Occipital lobe (tissue), 3 donors: ENCODE measurements at places on chromosomes 13 and 19.

DNA sequence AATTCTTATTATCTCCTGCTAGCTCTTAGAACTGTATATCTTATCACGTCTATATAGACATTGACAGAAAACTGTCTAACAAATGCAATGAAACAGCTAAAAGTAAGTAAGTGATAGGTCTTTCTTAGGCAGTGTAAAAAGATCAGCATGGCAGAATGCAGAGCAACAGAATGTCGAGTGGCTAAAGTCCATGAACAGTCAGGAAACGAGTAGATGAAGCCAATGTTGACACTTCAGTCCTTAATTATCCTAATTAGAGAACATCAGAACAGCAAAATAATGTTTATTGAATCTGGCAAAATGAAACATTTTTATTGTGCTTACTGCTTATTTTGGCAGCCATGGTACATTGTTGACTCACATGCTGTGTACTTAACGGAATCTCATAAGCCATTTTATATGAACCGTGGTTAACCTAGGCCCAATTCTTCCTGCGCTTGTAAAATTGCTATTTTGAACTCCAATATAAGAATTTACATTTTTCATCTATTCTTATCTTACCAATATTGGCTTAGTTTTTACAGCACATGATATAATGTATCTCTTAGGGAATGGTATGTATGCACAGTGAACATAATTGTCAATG lies 748.1 kb downstream of the DACH1 start:
- no peak for DNase-seq

GRCh38 chr19:46226438-46226973 lies 3.0 kb upstream of the IGFL1 start:
- DNase-seq = no peak

DNA sequence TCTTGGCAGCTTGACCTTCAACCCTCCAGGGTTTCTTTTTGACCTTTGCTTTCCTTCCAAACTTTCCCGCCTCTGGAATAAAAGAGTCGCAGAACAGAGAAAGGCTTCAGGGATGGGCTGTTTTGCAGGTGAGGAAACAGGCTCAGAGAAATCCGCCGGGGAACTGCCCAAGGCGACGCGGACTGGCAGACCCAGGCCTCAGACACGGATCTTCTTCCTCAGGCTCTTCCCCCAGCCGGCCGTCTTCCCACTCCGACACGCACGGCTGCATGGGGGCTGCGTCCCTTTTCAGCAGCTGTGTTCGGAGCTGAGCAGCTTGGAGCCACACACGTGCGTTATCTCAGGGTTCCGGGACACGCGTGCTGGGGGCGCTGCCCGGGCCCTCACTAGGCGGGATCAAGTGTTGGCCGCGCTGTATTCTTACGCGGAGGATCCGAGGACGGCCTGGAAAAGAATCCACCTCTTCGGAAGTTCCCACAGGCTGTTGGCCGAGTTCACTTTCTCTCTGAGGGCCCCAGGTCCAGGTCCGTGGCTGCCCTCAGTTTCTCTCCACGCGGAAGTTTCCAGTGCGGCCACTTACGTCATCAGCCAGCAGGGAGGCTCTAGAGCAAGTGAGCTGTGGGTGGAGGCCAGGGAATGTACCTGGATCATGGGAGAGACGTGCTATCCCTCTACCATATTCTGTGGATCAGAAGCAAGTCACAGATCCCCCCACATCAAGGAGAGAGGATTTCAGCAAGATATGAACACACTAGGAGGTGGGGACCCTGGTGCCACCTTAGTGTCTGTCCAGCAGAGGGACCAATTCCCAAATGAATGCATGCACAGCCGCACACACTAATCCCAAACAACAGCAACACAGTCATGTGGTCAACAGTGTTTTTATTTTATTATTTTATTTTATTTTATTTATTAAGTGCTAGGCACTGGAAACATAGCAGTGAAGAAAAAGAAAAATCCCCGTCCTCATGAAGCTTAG lies 100.4 kb downstream of the ING1 start:
- no peak for DNase-seq

GRCh38 chr19:18046059-18046718 lies 38.2 kb downstream of the ARRDC2 start:
- DNase-seq = no peak

DNA sequence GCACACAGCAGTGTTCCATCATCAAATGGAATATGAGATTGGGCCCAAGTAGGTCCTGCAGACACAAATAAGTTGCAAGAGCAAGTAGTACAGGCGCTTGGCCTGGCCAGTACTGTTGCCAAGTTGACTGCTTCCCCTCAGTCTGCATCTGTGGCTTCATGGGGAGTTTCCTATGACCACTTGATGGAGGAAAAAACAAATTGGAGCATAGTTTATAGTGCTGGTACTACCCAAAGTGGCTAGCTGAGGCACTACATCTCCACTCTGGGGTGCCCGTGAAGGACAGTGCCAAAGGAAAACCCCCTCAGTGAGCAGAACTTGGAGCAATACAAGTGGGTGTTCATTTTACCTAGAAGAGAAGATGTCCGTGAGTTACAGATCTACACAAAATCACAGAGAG lies 10.6 kb upstream of the ALOX5AP start:
- no peak for DNase-seq

DNA sequence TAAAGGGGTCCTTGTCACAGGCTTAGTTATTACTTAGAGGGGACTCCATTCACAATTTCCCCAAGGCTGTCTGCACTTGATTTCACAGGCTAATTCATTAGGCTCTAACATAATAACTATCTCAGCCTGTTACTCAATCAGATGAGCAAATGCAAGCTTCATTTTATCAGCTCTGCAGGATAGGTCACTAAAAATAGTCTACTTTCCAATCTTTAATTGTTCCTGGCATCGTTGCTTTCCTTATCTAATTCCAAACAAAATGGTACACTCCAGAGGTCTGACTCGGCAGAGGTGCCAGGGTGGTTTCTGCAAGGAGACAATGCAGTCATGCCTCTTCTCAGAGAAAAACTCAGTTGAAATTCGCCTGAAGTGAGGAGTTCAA lies 69.7 kb upstream of the SLC15A1 start:
- no peak for DNase-seq

DNA sequence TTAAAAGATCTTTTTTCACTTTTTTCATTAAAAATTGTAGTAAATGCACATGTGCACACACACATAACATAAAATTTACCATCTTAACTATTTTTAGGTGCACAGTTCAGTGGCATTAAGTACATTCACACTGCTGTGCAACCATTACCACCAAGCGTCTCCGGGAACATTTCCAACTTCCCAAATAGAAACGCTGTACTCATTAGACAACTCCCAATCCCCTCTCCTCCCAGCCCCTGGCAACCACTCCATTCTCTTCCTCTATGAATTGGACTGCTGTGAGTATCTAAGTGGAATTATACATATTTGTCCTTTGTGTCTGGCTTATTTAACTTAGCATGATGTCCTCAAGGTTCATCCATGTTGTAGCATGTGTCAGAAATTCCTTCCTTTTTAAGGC lies 11.6 kb downstream of the GJB2 start:
- DNase-seq = no peak

DNA sequence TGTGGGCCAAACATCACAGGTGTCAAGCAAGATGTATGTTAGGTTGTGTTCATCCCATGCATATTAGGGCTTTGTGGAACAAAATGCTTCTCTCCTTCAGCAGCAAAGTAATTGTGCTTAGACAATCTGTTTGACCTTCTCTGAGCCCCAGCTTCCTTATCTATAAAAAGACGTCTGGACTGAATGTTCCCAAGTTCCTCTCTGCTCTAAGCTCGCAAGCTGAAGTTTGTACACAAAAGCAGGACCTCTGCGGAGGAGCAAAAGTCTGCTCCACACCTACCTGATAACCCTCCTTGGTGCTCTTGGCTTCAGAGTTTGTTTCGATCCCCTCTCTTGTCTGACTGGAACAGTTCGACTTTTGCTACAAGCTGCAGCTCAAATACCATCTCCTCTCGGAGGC lies 95.7 kb upstream of the UBL3 start:
- no peak for DNase-seq

DNA sequence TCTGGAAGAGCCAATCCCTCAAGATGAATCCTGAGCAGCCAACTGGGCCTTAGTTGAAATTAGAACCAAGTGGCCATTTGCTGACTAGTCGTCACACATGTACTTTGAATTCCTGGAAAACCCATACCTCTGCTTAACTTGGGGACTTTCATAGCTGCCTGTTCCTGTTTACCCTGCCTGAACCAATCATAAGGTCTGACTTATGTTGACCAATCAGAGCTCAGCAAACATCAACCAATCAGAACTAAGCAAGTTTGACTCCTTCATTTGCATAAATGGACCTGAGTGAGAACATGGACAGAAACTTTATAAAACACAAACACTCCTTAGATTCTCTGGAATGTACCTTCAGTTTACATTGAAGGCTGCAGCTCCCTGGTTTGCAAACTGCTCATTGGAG lies 50.8 kb downstream of the LATS2 start:
- no peak for DNase-seq

DNA sequence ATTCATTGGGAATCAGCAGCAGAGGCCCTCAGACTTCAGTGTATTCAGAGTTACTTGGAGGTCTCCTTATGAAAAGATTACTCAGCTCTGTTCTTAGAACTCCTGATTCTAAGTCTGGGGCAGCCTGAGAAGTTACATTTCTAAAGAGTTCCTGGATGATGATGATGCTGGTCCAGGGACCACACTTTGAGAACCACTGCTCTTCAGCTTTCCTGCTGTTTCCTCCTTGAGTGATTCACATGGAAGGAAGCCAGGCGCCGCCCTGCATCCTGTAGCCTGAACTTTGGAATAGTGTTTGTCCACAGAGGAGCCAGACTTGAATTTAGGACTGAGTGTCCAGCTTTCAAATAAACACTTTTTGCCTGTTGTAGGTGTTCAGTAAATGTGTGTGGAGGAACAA lies 2.9 kb downstream of the CEBPG start:
- DNase-seq = no peak

- no peak for DNase-seq
Measured at GRCh38 chr19:58054901-58055874, 3.9 kb upstream of the ZNF135 start.

DNA sequence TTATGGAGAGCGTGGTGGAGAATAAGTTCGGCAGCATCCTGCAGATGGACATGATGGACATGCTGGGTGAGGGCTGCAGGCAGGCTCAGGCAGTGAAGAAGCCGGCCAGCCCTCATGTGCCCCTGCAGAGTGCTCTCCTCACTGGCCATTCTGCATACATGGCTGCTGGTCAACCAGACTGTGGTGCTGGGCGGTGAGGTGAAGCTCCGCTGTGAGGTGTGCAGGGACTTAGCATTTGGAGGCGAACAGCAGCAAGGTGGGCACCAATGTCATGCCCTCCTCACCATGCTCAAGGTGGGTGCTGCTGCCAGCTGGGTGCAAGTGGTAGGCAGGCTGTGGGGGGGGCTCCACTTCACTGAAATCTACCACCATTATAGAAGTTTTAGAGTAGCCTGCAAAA lies 5.7 kb upstream of the ZNF492 start:
- no peak for DNase-seq

DNA sequence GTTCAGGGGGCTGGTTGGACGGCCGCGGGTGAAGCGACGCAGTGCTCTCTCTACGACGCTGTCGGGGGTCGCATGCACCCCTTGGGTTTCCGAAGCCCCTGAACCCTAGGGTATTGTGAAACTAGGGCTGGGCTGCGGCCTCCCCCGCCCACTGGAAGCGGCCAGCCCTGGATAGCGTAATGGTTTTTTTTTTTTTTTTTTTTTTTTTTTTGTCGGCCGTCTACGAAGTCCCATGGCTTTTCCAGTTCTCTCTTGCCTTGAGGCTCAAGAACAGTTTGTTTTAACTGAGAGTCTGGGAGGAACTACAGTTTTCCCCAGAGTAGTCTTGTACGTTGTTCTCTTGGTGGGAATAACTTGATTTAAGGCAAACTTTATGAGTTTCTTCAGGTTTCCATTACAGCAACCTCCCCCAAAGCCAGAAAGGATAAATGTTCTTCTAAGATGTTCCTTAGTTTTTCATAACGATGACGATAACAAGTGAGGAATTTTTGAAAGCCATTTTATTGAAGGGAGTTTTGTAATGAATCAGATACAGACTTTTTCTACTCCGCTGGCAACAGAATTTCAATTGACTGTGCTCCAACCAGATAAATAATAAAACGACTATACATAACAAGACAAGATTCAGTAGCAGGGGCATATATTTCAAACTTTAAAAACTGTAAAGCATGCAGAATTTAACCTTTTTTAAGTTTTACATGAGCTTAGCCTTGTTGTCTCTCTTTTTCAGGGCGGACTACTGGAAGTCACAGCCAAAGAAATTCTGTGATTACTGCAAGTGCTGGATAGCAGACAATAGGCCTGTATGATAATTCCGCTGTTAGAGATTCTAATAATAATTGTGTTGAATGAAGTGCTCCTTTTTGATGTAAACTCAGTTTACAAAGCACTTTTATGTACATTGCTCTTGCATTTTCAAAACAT lies 867 bp downstream of the WBP4 start:
- no peak for DNase-seq

DNA sequence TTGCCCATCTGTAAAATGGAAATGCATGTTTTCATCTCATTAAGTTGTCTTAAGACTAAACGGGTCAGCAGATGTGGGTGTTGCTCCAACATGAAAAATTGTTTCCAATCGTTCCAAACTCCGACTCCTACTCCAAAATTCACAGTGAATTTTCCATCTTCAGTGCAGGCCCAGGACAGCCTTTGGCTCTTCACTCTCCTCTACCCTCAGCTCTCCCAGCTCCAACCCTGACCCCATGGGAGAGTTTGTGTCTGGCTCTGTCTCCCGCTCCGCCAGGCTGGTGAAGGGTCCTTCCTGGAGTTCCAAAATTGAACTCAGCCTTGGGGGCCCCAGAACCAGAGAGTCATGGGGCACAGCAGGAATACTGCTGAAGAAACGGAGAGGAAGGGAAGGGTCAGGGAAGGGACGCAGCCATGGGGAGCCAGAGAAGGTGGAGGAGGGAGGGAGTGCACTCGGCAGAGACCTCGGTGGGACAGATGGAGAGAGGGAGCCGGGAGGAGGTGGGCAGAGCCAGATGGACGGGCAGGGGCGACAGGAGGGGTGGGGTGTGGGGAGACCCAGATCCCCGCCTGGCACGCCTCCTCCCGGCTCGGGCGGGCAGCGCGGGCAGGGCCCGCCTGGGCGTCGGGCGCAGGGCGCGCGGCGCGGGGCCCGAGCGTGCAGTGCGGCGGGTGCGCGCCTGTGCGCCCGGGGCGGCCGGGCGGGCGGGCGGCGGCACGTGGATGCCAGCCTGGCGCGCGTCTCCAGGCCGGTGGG lies 45.6 kb downstream of the CELF5 start:
- DNase-seq = no peak

DNA sequence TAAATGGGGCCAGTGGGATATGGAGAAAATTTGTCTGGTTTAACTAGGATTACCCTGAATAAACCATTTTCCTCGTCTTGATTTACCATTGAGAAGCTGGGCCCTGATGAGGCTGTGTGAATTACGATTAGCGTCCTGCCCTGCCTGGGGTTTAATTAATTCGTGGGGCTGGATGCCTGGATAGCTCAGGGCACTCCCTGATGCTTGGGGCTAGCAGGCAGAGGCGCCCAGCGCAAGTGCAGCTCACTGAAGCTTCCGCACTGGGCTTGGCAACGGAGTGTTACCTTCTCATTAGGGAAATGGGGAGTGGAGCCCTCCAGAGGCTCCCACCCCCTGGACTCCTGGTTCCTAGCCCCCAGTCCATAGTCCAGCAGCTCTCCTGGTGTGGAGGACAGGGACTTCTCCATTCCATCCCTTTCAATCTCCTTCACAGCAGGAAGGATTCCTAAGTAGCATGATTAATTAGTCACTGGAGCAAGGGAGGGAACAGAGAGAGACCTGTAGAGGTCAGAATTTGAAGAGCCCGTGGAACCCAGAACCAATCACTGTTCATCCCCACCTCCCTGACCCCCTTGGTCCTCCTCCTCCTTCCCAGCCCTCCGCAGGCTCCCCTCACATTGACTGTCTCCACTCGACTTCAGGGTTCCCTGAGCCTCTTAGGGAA lies 107.2 kb downstream of the UQCRFS1 start:
- no peak for DNase-seq
